CD14-positive monocyte (primary cell): ENCODE measurements at places on chromosomes 2 and 18.

DNA sequence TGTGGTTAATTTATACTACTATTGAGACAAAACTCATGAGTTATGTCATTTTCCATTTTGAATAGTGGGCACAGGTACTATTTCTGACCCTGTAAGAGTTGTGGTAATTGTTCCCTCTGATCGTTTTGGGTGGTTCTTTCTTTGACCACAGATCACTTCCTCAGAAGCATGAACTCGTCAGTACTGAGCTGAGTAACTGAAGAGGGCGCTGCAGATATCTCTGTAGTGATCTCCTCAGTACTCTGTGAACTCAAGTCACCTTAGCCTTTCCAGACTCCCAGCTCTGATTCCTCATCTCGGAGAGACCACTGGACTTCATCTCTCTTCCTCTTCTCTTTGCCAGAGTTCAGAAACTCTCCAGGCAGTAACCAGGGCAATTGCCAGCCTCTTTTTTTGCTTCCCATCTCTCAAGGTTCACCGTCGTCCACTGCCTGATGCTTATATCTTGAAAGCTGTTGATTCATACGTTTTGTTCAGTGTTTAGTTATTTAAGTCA, 9.4 kb upstream of the IL1RL1 start:
- no peak for DNase-seq

DNA sequence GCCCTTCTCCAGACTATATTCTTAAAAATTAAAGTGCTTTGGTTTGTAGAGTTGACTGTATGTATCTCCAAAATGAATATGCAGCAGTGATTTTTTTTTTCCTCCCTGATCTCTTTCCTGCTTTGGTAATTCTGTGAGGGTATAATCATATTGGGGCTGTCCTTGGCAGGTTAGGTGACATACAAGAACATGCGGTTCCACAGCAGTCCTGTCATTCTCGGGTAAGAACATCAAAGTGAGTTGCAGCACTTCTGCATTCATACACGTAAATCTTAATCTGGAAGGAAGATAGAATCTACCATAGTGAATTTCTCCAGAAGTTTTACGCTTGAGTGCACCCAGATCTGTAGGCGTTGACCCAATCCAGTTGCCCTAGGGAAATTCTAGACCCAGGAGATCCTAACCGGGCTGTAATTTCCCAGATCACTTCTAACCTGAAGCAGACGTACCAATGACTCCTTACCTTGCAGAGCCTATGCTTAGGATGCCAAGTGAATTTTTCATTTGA, 109.4 kb downstream of the PRPF40A start:
- DNase-seq, result no peak

GRCh38 chr2:50674876-50675275, 357.1 kb downstream of the NRXN1 start:
- DNase-seq, result no peak

- no peak for DNase-seq
Observed at GRCh38 chr2:28842042-28842441, 28.1 kb downstream of the TRMT61B start.

- DNase-seq, result no peak
Observed at GRCh38 chr2:60424233-60424632, 129.2 kb downstream of the BCL11A start.

GRCh38 chr2:219514196-219514761, at the start of gene ASIC4:
TSS of gene ASIC4 (plus strand) at chr2:219514482. CDS start at chr2:219514725, 243 bp downstream.
- DNase-seq, result no peak

DNA sequence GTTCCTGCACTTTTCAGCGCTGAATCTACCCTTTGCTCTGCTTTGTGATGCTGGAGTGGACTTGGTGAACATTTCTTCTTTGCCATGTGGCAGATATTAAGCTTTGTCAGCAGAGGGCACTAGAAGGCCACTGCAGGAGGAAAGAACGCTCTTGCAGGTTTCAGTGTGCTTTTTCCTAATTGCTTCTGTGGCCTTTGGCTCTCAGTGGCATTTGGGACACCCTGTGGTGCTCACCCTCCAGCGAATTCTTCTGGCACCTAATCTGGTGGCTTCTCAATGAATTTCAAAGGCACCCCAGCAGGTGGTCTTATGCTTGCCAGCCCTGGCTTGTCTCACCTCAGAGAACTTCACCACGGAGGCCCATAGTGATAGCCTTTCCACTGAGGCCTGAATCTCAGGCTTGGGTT, 146.7 kb downstream of the MYO3B start:
- no peak for DNase-seq

DNA sequence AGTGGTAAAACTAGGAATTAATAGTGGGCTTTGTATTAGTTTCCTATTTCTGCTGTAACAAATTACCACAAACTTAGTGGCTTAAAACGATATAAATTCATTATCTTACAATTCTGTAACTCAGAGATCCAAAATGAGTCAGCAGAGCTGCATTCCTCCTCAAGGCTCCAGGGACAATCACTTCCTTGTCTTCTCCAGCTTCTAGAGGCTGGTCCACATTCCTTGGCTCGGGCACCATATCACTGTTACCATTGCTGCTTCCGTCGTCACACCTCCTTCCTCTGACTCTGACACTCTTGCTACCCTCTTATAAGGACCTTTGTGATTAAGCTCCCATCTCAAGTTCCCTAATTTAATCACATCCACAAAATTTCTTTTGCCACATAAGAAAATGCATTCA, 567.8 kb upstream of the KLHL29 start:
- DNase-seq, result no peak

GRCh38 chr2:101818531-101819451, 121.3 kb downstream of the MAP4K4 start:
- no peak for DNase-seq

DNA sequence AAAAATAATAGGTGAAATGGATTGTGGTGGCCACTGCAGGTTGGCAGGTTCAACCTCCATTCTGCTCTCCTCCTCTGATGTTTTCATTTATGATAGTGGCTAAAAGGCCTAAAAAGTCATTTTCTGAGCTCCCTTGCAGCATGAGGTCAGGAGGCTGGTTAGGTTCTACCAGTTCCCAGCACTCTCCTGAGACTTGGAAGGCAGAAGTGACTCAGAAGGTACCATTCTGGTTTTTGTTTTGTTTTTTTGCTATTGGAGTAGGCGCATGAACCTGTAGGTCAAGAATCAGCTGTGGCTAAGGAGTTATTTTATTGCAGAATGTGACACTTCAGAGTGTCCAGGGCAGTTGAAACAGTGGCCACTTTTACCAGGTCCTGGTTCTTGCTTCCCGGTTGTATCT, 181.9 kb downstream of the CCDC102B start:
- DNase-seq, result no peak

DNA sequence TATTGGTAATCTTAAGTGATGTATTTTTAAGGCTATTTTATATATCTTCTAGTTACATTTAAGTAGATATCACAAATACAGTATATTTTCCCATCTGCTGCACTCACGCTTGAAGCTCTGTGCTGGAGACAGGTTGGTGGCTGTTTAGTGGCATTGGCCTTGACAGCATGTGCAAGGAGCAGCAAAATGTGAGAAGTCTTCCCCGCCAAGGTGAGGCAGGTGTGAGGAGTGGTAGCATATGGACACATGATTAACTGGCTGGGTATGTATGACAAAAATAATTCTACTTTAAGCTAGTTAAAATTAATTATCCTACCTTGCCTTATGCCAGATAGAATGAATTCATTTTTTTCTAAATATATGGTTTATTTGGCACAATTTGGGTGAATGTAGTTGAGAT, 117.2 kb downstream of the CCDC102B start:
- DNase-seq, result no peak

DNA sequence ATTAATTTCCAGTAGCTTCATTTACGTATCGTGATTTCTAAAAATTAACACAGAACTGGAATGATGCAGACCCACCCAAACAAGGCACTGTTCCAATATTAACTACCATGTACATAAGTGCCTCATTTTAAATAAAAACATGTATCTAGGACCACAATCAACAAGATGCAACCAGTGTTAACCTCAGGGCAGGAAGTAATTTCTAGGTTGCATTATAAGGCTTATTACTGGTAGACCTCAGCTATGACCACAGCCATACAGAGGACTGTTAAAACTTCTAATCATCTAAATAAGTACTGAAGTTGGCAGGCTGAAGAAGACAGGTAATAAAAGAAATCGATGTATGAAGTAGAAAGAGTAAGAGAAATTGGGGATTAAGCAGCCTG, 262.9 kb downstream of the HDAC4 start:
- no peak for DNase-seq

GRCh38 chr18:46301571-46301970, 197.4 kb downstream of the HAUS1 start:
- no peak for DNase-seq

- DNase-seq, result no peak
Observed at GRCh38 chr2:207571370-207571769, 41.6 kb downstream of the CREB1 start.
